Immature natural killer cell (primary cell): ENCODE measurements at places on chromosomes 4 and X. TPM values are rescaled to one million over a fixed set of nuclear protein-coding genes. Genes with fewer than 3 reads are reported as not detected.

GRCh38 chrX:29461039-29461438 is 754.3 kb upstream of the MAGEB2 start:
- no peak for DNase-seq

GRCh38 chr4:41169256-41169800 is 45.0 kb downstream of the APBB2 start:
- DNase-seq, result no peak

GRCh38 chr4:118171381-118171780 is 137.1 kb downstream of the NDST3 start:
- no peak for DNase-seq

DNA sequence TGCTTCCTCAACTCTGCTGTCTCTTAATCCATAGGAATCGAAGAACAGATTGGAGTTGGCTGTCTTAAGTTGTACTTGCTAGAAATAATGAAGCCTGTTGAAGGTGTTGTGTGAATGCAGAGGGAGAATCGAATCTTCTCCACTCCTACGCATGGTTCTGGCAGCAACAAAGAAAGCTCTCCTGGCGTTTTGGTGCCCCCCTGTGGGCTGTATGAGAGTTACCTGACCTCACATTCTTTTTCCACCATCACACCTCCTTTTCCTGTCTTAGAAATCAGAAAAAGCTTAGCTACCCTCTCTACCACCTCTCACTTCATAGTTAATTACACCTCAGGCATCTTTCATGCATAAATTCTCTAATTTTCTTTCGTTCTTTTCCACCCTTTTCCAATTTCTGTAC is 16.3 kb downstream of the KLF8 start:
- peak; percentile 41 for DNase-seq

The PRSS12 gene
- polyA plus RNA-seq, result not detected

The BTK gene
- 0.91 TPM for polyA plus RNA-seq

The MXRA5 gene
- polyA plus RNA-seq, result not detected

The DOK7 gene
- polyA plus RNA-seq, result 4.2 TPM

The ERAS gene
- polyA plus RNA-seq, result not detected
